OCI-LY7 (cell line): ENCODE measurements at places on chromosomes 4 and X. TPM values are rescaled to one million over a fixed set of nuclear protein-coding genes. Genes with fewer than 3 reads are reported as not detected.

Gene DOK7
- 1.3 and 1.5 TPM in 2 replicates for total RNA-seq

Gene FGFBP2
- not detected in 2 replicates for total RNA-seq

Gene ARMCX1
- not detected in 2 replicates for total RNA-seq

Gene SYTL4
- total RNA-seq, result not detected in 2 replicates

Gene SLC16A2
- total RNA-seq, result not detected in 2 replicates

Gene TECRL
- not detected in 2 replicates for total RNA-seq

Gene KCTD8
- not detected in 2 replicates for total RNA-seq

Gene LRCH2
- total RNA-seq, result not detected in 2 replicates

Gene ESX1
- not detected in 2 replicates for total RNA-seq

Gene COX7B2
- not detected in 2 replicates for total RNA-seq

Gene DSPP
- total RNA-seq, result not detected in 2 replicates

Gene CYLC1
- not detected in 2 replicates for total RNA-seq

Gene S100P
- not detected in 2 replicates for total RNA-seq

Gene USP17L12
- not detected in 2 replicates for total RNA-seq

Gene GYG2
- not detected in 2 replicates for total RNA-seq

Gene RRH
- 0.23 TPM in 1 of 2 replicates, not detected in the other for total RNA-seq

Gene SPIN2A
- 0.57 and 1.3 TPM in 2 replicates for total RNA-seq

Gene FABP2
- not detected in 2 replicates for total RNA-seq

Gene PPP2R3B
- 270 and 301 TPM in 2 replicates for total RNA-seq

Gene KLHL5
- total RNA-seq, result 59.8 and 69.8 TPM in 2 replicates

Gene FATE1
- total RNA-seq, result not detected in 2 replicates

Gene VAMP7
- total RNA-seq, result 32.0 and 37.0 TPM in 2 replicates

Gene GC
- not detected in 2 replicates for total RNA-seq

Gene FAM184B
- total RNA-seq, result not detected in 2 replicates
